ENCODE measurements at places on chromosomes 2 and 18.
A peak's percentile ranks its signal among the peaks of the same experiment; 100 is the strongest.

DNA sequence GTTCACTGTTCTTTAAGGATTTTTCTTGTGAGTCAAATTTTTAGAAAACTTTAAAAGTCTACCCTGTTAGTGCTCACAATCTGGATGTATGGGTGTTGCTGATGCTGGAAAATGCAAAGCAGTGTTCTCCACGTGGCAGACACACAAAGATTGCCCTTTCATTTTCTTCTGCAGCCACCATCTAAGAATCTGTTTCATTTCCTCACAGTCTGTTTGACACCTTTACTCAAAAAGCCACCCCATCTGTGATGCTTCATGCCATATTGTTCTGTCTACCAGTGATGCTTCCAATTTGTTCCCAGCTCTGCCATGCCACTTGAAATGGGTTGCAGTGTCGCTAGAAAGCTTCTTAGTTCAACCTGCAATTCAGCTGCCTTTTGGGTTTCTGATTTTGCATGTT, 464.2 kb upstream of the UBE2E3 start:
- DNase-seq, result no peak

DNA sequence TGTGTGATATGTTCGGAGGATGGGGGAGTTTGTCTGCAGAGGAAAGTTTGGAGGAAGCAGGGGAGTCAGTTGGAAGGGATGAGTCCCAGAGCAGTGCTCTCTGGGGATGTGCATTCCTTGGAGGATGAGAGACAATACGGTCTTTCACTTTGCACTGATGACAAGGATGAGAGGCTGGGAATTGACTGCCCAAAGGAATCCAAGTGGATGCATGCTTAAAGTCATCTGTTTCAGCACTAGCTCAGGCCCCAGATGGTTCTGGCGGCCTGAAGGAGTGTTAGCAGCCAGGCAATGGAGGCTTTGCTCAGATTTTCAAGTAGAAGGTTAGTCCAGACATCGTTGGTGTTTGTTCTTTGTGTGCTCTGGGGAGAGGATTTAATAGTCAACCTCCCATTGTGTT, 100.2 kb downstream of the CRIM1 start:
- DNase-seq, result no peak

- no peak for DNase-seq
Observed at GRCh38 chr2:112912403-112912802, 1.4 kb downstream of the IL37 start.

DNA sequence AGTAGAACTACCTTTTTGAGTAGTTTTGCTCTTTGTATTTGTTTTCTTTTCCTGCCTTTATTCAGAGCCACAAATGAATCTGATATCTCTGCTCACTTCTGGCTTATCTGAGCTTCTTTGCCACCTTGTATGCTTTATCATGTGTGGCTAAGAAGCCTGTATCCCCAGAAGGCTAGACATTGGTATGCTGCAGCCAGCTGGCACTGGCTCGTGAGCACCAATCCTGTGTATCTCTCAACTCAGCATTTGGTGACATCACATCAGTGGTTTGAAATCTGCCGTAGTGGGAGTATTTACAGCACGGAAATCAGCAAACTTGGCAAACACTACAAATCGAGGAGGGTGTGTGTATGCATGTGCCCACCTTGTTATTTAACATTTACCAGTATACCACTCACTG, 183.7 kb upstream of the LHCGR start:
- DNase-seq, result no peak

DNA sequence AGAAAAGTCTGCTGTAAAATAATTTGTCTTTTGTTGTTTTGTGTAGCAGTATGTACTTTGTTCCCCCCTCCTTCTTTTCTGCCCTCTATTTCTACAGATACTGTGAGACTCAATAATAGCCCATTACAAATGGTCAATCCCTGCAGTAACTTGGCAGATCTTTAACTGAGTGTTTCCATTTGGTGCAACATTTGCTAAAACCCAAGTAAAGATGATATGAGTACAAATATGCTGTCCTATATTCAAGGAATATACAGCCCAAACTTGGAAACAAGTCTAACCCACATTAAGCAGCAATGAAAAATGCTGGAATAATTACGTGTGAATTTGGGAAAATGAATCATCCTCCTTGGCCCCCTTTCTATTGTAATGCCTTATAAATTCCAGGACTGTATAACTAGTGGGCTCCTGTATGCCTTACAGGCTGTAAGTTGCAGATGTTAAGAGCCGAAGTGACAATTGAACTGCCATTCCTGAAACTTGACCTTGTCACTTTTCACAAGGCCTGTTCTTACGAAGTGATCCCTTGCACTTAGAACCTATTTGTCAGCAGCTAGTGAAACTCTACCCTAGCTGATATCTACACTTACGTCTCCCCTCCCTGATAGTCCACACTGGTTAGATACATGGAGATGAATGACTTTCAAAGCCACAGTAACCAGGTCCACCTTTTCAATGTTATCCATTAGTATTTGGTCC, 104.9 kb downstream of the IRS1 start:
- DNase-seq, result no peak

DNA sequence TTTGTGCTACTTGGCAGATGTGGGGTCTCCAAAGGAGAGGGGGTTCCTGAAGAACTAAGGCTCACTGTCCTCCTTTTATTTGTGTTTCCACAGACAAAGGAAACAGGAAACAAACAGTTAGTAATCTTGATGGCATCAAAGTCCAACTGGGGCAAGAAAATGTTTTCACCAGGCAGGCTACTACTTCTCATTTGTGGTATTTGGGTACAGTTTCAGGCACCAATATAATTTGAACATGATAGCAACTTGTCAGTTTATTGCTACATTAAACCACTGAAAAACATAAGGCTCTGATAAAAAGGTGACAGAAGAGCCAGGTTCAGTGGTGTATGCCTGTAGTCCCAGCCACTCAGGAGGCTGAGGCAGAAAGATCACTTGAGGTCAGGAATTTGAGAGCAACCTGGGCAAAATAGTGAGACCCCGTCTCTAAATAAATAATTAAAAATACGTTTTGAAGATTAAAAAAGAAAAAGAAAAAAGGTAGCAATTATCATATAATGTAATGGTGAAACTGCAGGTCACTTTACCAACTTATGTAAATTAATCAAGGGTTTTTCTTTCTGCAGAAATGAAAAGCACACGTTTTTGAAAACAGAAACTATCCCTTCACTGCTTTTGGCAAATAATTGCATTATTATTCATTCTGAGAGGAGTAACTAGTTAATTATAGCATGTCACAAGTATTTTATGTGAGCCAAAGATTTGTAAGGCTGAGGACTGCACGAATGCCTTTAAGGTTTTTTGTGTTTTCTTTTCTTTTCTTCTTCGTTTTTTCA, 157.5 kb upstream of the CAVIN2 start:
- DNase-seq, result no peak

- no peak for DNase-seq
Observed at GRCh38 chr2:188675391-188676009, 298.7 kb upstream of the COL3A1 start.

DNA sequence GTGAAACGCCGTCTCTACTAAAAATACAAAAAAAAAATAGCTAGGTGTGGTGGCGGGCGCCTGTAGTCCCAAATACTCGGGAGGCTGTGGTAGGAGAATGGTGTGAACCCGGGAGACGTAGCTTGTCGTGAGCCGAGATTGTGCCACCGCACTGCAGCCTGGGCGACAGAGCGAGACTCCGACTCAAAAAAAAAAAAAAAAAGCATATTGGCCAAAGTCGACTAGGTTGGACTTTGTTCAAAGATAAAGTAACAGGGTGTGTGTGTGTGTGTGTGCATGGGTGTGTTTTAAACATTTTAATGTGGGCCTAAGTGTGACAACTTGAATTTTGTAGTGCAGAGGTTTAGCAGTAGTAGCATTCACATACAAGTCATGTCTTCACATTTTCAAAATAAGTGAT, 11.7 kb downstream of the GEMIN6 start:
- no peak for DNase-seq

- no peak for DNase-seq
Observed at GRCh38 chr2:237045449-237045848, 40.2 kb upstream of the COPS8 start.

GRCh38 chr2:85710687-85711577, 16.8 kb downstream of the GNLY start:
- no peak for DNase-seq

DNA sequence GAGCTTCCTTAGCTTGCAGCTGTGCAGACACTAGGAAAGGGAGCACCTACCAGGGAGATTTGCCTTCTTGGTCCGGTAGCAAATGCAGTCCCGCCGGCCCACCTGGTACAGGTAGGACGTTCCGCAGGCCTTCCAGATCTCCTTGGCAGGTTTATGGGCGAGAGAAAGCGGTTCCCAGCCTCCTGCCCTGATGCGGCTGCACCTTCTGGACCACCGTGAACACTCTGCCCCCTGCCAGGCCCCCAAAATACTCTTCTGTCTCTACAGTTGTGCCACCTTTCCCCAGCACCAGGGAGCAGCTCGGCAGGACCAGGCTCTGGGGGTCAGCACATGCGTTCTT, 67.4 kb downstream of the HNRNPLL start:
- DNase-seq, result no peak

DNA sequence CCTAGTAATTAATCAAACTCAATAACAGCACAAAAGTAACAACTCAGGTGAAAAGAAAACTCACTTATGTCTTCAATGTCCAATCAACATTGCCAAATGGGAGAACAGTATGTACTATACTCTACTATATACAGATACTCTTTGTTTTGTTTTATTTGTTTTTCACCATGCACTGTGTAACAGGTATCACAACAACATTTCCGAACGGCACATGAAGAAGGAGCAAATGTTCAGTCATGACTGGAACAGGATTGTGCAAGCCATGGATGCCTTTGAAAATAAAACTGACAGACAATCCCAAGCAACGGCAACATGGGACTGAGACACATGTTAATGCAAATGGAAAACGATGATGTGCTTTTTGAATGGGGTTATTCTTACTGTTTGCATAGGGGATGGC, 334.9 kb upstream of the THUMPD2 start:
- DNase-seq, result no peak

DNA sequence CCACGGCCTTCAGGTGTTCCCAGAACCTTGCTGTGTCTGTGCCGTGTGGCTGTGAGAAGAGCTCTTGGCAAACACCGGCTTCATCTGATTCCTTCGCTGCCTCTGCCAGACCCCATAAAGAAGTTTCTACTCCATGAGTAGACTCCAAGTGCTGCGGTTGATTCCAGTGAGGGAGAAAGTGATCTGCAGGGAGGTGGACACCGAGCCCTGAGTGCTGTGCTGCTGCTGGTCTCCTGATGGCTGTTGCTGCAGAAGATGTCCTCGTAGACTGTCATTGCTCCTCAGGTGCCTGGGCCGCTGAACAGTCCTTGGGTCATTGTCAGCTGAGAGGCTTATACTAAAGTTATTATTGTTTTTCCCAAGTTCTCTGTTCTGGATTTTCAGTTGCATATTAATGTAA, 19.6 kb downstream of the ASB1 start:
- no peak for DNase-seq

DNA sequence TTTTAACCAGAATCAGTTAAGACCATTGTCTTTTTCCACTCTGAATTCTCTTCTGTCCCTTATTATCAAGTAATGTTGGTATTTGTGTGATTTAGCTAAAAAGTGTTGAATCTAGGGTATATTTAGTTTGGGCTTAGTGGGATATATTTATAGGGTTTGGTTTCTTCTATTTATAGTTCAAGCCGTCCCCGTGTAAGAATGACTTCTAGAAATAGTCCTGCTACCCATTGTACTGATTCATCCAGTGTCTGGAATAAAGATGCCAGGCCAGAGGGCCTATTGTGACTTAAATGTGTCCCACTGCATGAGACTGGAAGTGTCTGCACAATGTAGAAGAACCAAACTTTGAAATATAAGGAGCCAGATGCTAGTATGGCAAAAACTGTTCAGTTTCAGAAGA, 364.8 kb downstream of the TNS1 start:
- DNase-seq, result no peak

DNA sequence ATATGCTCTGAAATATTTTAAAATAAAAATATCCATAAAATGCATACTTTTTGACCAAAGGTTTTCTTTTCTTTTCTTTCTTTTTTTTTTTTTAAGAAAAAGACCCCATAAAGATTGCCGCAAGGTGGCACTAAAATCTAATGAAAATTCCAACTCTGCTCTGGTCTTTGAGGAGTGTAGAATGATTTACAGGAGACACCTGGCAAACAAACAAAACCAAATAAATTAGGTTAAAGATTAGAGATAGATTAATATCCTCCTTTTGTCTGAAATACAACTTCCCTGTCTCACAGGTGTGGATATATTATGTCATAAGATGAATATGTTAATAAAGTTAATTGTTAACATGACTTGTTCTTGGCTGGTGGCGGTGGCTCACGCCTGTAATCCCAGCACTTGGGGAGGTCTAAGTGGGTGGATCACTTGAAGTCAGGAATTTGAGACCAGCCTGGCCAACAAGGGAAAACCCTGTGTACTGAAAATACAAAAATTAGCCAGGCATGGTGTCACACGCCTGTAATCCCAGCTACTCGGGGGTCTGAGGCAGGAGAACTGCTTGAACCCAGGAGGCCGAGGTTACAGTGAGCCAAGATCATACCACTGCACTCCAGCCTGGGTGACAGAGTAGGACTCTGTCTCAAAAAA, 3.5 kb upstream of the RHOB start:
- DNase-seq, result no peak

DNA sequence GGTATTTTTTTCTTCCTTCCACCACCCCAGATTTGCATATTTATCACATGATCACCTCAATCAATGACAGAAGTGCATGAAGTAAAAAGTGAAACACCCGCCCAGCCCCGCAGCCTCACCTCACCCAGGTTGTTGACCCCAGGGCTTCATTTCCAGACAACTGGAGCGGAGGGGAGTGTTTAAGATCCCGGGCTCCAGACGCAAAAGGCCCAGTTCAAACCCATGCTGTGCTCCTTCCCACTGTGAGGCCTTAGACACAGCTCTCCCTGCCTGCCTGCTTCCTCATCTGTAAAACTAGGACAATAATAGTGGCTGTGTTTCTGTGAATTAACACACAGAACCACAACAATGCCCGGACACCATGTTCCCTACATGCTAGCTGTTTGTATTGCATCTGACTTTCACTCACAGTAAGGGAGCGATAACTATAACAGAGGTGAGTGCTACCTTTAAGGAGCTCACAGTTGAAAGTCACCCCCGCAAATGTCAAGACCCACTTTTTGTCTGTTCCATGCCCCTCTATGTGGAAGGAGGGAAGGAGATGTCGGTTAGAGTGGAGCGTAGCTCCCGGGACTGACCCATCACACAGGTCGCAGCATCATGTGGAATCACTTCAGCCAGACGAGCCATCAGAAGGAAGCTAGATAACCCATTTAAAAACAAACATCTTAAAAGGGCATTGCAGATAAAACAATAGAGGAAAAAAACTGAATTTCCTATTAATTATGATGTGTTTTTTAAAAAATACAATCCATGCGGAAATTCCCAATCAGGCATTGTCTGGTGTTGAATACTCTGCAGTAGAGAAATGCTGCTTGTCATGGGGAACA, 77.5 kb upstream of the DAPL1 start:
- no peak for DNase-seq

GRCh38 chr2:136253288-136254004, 135.5 kb upstream of the CXCR4 start:
- no peak for DNase-seq

DNA sequence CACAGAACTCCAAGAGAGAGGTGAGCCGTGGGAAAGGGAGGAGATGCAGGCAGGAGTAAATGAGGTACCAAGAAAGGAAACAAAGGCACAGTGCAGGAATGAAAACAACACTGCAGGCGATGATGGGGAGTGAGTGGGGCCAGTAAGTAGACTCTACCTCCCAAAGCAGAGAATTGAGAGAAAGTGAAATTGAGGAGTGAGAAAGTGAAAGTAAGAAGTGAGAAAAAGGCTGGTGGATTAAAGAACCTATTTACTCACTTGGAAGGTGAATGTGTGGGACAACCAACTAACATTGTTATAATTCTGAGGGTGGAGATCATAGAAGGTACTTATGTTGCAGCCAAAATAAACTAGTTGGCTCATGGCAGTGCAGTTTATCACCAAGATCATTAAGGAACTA, 193.1 kb upstream of the TMEM200C start:
- DNase-seq, result no peak

- DNase-seq, result peak; percentile 41
Observed at GRCh38 chr2:19474128-19474527, 115.7 kb upstream of the OSR1 start.
